ENCODE measurements at places on chromosomes 11 and 22.

GRCh38 chr11:128354476-128354875 is 232.9 kb downstream of the ETS1 start:
- DNase-seq: no peak

DNA sequence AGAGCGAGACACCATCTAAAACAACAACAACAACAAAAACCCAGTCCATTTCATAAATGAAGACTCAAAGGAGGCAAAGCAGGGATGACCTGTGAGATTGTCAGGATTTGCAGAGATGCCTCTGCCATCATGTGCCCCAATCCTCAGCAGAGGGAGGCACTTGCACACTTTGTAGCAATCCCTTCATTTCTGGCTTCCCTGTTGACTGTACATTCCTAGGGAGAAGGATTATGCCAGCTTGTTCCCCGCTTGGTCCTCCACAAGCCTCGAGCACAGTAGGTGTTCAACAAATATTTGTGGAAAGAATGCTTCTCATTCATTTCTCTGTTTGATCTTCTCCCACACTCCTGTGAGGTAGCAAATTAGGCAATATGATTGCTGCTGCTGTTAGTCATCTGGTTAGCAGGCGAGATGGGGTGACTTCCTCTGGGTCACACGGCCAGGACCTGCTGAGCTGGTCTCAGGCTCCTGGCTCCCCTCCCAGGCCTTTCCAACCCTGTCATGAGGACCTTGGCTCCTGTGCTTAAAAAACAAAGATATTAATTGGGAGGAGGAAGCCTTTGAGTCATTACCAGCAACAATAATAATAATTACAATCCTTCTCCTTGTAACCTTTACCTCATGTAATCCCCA is 34.1 kb downstream of the LIF start:
- peak; percentile 31 for DNase-seq

DNA sequence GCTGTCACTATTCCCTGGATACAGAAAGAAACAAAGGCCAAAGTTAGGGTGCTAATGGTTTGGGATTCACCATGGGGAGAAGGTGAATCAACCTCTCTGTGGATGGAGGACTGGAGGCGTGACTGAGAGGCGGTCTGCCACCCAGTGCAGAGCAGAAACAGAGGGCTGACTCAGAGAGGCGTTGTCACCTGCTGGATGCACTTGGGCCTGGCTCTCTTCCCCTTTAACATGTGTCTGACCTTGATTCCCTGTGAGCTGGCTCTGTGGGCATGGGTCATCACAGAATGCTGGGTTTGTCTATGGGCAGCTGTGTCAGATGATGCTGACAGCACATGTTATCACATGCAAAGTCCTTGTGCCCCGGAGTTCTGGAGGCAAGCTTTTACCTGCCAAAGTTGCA is 75.9 kb downstream of the LDLRAD3 start:
- no peak for DNase-seq

DNA sequence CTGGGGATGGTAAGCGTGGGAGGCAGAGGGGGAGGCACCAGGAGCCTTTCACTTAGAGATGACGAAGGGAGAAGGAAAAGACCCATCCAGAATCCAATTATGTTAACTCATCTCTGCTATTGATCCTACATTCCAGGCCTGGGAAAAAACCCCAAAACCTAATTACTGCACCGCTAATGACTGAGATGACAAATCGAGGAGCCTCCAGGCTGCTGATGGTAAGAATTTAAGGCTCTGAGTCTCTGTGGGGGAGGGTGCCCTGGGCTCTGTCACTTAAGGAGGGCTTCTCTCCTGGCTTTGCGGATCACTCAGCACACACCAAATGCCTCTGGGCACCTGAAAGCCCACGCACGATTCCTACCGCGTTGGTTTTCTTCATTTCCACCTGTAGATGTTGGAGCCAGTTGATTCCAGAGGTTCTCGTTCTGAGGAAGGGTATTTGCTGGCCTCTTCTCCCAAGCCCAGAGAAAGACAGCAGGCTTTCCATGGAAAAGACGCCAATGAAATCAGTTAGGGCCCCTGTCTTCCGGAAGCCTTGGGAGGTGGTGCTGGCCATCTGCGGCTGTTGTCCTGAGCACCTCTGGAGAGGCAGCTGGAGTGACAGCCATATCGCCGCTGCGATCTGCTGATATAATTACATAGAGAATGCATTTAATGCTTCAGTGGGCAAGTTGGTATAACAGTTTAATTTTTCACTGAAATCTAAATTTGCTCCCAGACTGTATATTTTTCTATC is 751.2 kb downstream of the BRD1 start:
- no peak for DNase-seq

All from hematopoietic multipotent progenitor cell treated with erythropoietin and hydrocortisone succinate and interleukin-3 and kit ligand, for 17 days (in vitro differentiated cells).